Stimulated activated CD4-positive, alpha-beta T cell treated with anti-CD3 and anti-CD28 coated beads, Interleukin-1b, Interleukin-23, amount 100 ng/mL, for 1 hour (primary cell): ENCODE measurements at places on chromosomes 6 and 20.

GRCh38 chr20:15033269-15033668 is 695.9 kb upstream of the FLRT3 start:
- no peak for DNase-seq

DNA sequence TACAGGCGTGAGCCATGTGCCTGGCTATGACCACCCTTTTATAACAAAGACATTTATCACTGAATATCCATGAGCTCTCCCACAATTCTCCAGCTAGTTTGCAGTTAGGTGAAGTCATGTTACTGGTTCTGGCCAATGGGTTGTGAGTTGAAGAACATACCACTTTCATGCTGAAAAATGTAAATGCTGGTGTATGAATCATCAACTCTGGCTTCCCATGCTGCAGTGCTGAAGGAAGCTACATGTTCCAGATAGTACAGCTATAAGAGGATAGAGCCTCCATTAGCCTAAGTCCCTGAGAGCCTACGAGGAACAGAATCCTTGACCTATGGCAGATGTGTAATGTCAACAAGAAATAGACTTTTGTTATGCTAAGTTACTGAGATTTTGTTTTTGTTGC is 180.4 kb downstream of the BTBD9 start:
- DNase-seq, result no peak

DNA sequence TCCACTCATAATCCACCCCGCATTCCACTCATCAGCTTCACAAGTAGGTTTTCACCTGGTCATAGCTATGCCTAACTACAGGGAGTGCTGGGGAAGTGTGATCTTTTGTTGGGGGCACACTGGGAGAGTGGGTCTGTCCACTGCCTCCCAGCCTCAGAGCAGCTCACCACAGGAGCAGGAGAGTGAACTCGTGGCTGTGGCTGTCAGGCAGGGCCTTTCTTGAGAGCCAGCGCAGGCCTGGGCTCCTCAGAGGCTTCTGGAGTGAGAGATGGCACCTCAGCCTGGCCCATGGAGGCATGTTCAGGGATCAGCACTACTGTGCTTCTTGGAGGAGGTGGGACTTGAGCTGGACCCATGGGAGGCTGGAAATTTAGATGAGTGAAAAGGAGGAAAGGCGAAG is 4.0 kb upstream of the GNRH2 start:
- DNase-seq, result no peak

DNA sequence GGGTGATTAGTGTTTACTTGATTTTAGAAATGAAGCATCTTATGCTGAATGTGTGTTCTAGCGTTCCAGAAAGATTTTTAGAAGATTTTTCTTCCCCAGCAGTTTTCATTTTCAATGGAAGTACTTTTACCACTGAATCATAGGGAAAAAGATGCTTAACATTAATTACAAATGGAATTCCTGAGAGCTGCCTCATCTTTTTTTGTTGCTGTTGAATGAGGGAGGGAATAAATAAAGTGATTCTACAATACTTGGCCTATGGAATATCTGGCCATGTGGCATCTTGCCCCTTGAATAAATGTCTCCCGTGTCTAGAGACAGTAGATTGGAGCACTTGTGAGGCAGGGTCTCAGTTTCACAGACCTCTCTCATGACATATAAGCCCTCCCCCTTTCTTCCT is 44.1 kb upstream of the SLC22A1 start:
- DNase-seq, result no peak

DNA sequence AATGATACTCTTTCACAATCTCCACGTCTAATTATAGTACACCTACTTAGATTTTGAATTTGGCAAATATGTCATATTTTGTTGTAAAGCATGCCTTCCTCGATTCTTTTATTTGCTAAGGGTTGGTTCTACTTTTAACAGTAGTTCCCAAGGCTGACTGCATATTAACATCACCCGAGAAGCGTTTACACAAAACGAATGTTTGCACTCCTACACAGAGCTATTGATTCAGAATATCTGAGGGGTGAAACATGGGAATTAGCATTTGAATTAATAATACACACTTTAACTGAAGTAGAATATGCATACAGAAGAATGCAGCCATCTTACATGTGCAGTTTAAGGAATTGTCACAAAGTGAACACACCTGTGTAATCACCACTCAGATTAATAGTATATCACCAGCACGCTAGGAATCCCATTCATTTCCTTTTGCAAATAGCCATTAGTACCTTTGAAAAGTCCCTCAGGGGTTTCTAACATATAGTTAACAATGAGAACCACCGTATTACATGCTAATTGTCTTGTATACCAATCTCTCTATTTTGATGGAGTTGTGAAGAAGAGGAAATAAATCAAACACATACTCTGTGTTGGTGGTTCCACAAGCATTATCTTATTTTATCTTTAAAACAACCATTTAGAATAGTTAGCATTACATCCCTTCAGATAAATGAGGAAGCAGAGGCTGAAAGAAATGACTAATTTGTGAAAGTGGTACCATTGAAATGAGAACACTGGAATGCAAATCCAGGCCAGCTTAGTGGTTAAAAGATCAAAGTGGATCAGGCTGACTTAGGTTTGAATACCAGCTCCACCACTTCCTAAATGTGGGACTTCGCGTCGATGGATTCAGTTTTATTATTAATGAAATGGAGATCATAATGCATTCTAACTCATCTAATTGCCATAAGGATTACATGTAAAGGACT is 317.6 kb downstream of the HDGFL1 start:
- DNase-seq, result no peak

DNA sequence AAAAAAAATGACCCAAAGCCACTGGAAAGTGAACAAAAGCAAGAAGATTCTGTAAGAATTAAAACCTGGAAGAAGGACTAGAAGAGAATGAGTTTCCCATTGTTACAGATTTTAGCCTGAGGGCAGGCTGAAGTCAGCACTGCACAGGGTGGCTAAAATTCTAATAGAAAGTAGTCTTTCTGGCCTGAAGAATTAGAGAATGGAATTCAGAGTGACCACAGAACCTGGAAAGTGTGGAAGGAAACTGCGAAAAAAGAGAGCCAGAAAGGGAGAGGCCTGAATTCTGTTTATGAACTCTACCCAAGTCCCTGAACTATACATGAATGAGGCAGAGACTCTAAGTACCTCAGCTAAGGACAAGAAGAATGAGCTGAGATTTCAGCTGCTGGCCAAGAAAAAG is 38.9 kb upstream of the FILIP1 start:
- no peak for DNase-seq

- no peak for DNase-seq
Measured at GRCh38 chr20:50594591-50595432, 84.6 kb downstream of the PTPN1 start.

DNA sequence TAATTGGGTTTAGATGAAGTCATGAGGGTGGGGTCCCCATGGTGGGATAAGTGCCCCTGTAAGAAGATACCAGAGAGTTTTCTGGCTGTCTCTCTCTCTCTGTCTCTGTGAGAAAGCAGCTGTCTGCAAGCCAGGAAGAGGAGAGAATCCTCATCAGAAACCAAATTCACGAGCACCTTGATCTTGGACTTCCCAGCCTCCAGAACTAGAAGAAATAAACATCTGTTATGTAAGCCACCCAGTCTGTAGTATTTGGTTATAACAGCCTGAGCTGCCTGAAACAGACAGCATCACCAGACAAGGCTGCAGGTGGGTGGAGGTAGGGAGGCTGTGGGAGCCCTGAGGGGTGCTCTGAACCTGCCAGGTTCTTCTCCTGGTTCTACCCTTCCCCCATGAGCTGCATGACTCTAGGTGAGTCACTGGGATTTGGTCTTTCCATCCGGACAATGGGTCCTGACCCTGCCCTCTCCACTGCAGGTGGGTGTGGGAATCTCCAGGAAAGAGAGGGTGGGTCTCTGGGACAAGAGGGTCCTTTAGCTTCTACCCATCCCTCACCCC is 34.3 kb upstream of the VEGFA start:
- DNase-seq, result no peak

GRCh38 chr6:106186714-106187113 is 100.6 kb downstream of the PRDM1 start:
- no peak for DNase-seq

- no peak for DNase-seq
Measured at GRCh38 chr20:45971425-45971674, 653 bp downstream of the ZNF335 start.

DNA sequence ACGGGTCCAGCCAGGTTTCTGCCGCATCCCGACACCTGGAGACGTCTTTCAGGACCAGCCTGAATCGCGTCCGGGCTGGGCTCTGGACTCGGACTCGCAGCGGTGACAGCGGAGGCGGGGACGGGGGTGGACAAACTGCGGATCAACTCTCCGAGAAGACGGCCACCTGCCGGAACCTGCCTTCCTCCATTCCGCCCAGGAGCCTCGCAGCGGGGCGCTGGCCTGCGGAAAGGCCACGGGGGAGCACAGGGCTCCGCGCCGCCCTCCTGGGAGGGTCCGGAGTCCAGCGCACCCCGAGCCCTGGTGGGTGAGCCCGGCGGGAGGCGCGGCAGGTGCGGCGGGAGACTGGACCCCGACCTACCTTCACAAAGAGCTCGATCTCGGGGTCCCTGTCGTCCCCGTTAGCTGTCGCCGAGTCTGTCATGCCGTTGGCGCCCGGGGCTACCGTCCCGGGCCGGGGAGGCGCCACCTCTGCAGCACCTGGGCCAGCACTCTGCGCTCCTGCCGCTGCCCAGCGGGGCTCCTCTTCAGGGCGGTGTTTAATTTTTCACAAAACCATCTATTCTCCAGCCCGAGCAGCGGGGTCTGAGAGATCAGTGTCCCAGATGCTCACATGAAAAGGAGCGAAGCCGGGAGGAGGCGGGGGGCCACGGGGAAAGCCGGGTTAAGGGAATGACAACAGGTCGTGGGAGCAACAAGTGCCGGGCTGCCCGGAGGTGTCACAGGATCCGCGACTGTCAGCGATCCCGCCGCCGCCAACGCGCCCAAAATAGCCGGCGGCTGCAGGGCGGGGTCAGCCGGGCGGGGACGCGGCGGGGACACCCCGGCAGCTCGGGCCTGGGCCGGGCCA is at the start of gene CLIC5:
Gene CLIC5 (minus strand): TSS at position 742 of the 850 bp plus-strand sequence. CDS start 318 bp downstream, at position 424.
- no peak for DNase-seq

DNA sequence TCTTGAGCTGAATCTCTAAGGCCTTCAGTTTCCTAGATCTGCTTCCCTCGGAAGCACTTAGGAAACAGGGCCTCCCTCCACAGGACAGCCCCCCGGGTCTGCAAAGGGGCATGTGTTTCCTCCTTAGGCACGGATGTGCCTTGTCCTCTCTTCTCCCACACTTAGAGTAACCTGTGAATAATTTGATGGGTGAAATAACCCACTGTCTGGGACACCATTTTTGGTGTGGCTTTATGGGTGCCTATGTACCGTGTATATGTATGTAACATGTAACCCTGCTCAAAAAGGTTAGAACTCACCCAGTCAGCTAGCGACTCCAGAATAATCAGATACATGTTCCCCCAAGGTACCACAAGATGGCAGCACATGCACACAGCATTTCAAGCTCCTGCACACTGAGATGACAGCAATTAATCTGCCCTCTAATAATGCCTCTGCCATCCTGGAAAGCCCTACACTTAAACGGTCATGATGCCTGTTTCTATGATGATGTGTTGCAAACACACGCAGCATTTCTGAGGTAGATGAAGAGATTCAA is 212.0 kb upstream of the PROKR2 start:
- DNase-seq, result peak; percentile 29

DNA sequence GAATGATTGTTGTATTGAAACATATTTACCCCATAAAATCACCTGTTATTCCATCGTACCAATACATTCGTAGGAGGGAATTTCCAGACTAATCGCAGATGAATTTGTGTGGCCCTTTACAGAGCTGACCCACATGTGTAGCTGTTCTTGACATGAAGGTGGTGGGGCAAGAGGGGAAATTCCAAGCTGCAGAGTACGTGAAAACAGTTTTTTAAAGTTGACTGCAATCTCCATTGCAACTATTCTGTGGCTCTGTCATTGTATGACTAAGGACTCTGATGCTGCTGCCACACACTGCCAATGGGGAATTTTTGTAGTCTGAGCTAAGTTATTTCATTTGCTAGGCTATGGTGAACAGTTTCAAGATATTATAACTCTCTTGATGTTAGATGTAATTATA is 46.4 kb upstream of the ADTRP start:
- DNase-seq, result no peak

DNA sequence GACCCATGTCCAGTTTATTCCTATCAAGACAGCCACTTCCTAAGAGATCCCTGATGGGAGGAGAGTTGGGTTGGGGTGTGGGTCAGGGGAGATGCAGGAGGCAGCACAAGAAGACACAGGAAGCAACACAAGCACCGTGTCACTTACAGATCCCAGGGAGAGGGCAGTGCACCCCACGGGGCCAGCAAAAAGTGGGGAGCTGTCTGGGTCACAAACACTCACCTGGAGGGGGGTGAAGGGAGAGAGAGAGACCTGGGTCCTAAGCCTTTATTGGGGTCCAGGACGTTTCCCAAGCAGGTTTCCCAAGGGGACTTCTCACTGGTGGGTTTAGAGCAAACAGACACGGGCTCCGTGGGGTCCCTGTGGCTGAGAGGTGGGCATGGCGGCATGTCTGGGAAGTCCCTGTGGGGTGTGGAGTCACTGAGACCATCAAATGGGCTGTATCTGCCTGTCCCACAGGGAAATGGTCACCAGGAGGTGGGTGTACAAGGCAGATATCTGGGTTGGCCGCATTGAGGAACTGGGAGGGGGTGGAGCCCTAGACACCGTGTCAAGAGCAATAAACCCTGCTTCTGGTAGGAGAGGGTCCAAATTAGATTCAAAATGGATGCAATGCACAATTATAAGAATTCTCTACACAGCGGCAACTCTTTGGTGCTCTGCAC is 1.6 kb upstream of the CD93 start:
- no peak for DNase-seq

- DNase-seq, result no peak
Measured at GRCh38 chr6:39929039-39929732, 5.1 kb downstream of the MOCS1 start.

DNA sequence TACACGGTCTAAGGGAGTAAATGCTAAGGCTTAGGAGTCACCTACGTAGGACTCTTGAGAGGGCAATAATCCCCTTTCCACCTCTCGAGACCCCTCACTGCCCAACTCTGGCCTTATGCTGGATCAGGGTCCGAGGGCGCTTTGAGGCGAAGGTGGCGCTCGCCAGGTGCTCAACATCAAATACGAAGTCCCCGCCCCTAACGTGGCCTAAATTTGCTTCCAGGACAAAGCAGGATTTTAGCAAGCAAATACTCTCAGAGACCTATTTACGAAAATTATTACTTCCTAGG is 406 bp upstream of the TRIM26 start:
- DNase-seq, result no peak

DNA sequence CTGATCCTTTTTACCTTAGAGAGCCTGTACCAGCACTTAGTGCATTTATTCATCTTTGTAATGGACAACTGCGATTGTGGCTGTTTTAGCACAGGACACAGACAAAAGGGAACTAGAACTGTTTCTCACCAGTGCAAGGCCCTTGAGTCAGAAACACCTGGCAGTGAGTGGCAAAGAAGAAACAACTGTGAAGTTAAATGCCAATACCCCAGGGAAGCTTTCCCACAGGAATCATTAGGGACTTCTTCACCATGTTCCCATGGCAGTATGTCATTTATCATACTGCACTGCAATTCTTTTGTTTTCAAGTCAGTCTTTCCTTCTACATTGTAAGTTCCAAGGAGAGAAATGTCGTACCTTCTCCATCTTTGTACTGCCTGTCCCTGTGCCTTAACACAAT is 28.6 kb upstream of the CDYL start:
- DNase-seq, result no peak

GRCh38 chr20:25739615-25740320 is 43.1 kb upstream of the ZNF337 start:
- no peak for DNase-seq

GRCh38 chr6:45724511-45724910 is 291.1 kb downstream of the CLIC5 start:
- DNase-seq, result no peak
